Lung (tissue), 17 donors: ENCODE measurements at places on chromosomes 7 and 10. TPM values are rescaled to one million over a fixed set of nuclear protein-coding genes. Genes with fewer than 3 reads are reported as not detected.

The TUBAL3 gene
- polyA plus RNA-seq, result 0.06 TPM

The PTER gene
- polyA plus RNA-seq, result 8.4 TPM

The ZNF488 gene
- polyA plus RNA-seq, result 0.47 TPM

The ZPBP gene
- polyA plus RNA-seq, result not detected
